ENCODE measurements at places on chromosomes 6 and 20.

GRCh38 chr6:90415178-90415577 lies 118.5 kb upstream of the BACH2 start:
- no peak for DNase-seq

GRCh38 chr6:33081098-33081824 lies 5.5 kb downstream of the HLA-DPB1 start:
- no peak for DNase-seq

DNA sequence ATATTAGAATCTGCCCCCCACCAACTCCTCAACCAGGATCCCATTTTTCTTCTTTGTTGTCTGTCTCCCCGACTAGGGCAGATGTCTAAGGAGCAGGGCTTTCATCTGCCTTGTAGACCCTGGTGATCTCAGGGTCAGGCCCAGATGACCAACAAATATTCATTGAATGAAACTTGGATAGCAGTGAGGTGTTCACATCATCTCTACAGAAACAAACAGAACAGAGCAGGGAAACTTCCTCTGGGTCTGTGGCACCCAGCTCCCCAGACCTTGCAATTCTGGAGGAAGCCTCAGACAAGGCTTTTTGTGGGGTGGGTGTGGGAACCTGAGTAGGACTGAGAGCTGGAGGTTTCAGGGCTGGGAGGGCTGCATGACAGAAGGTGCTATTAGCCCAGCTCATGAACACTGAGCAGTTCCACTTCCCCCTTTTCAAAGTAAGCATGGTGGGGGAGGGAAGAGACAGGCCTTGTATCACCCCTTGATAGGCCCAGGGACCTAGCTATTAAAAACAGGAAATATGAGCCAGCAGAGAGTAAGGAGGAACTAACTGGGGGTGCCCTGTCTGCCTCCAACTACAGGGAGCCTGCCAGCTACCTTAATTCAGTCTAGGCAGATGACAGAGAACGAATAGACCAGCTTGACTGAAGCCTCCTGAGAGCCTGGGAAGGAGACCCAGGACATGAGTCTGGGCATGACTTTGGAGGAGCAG lies 37.3 kb upstream of the TOP1 start:
- DNase-seq = no peak

DNA sequence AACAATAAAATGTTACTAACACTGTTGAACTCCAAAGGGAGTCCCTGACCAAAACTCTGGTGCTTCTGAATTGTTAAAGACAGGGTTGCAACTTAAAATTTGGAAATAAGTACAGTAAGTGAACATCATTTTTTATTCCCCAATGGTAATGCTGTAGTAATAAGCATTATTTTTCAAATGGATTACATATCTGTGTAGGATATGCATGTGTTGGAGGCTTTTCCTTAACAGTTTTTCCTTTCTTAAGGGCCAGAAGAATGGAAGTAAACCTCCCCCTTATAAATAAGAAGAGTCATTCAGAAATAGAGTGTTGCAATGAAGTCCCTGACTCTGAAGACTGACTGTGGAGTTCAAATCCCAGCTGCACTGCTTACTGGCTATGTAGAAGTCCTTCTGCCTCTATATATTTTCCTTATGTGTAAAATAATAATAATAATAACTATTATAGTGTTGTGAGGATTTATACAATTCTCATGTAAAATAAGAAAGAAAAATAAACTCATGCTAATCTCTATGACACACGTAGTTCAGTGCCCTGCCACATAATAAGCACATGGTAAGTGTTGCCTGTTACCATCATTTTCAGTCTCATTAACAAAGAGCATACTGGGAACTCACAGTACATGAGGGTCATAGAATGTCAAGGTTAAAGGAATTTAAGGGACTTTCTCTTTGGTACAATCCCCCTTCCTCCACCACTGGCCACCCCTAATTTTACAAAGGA lies 129.8 kb upstream of the SMLR1 start:
- DNase-seq = no peak

GRCh38 chr20:49656304-49656703 lies 57.4 kb downstream of the B4GALT5 start:
- DNase-seq = peak; percentile 90

- peak; percentile 7 for DNase-seq
Observed at GRCh38 chr6:154805288-154805911, 72.2 kb downstream of the SCAF8 start.

GRCh38 chr20:61803416-61803914 lies 262.2 kb downstream of the TAF4 start:
- DNase-seq = no peak

GRCh38 chr20:51036226-51036625 lies 13.3 kb upstream of the KCNG1 start:
- DNase-seq = no peak

DNA sequence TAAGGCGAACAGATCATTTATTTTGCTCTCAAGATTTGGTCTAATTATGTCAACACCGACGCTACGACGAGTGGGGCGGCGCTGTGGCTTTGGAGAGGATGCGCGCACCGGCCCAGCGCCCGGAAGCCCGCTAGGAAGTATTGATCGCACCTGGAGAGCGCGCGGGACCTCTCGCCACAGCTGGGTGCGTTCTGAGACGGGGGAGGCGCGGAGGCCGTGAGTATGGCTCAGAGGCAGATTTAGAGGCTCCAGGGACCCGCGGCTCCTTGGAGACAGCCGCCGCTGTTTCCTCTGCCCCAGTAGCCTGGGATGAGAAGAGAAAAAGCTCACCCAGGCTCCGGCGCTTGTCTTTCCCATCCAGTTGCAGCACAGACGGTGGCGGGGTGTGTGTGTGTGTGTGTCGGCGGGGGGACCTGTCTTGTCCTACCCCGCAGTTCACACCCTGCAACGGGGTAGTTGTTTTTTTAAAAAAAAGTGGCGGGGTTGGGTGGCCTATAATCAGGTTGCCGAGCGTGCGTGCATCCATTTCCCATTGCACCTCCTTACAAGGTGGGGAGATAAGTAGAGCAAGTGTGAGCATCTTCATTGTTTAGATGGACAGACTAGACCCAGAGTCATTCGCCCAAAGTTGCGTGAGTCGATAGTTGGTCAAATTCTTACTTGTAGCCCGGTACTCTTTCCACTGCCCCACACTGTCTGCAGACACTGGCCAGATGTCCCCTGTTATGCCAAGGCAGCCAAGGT lies 11.2 kb downstream of the TFAP2D start:
- DNase-seq = no peak

DNA sequence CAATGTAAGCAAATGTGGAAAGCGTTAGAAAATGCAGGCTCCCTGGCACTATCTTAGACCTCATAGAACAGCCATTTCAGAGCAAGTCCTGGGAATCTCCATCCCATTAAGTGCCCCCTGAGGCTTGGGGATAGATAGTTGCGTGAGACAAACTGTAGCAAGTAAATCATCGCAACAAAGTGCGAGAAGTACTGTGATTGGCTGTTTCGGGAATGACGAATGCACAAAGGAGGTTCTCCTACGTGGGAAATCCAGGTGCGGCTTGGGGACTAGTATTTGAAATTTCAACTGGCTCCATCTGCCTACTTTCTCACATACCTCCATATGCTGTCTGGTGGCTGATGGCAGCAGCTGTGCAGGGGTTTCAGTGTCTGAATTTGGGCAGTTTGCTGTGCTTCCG lies 84.5 kb downstream of the PLEKHG1 start:
- DNase-seq = no peak

DNA sequence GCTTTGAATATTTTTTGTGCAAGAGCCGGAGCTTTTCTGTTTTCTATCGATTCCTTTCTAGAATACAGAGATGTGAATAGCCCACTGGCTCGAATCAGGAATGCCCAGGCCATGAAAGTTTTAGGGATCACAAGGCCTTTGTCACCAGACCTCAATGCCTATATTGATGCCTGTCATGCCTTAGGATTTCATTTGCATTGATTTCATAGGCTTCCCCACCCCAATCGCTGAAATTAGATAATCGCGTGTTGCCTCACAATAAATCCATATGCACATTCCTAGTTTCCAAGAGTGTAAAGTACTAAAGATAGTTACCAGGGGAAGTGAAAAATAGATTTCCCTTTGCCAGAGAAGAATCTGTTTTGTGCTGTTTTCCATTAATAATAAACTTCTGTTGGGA lies 150.8 kb downstream of the SASH1 start:
- no peak for DNase-seq

DNA sequence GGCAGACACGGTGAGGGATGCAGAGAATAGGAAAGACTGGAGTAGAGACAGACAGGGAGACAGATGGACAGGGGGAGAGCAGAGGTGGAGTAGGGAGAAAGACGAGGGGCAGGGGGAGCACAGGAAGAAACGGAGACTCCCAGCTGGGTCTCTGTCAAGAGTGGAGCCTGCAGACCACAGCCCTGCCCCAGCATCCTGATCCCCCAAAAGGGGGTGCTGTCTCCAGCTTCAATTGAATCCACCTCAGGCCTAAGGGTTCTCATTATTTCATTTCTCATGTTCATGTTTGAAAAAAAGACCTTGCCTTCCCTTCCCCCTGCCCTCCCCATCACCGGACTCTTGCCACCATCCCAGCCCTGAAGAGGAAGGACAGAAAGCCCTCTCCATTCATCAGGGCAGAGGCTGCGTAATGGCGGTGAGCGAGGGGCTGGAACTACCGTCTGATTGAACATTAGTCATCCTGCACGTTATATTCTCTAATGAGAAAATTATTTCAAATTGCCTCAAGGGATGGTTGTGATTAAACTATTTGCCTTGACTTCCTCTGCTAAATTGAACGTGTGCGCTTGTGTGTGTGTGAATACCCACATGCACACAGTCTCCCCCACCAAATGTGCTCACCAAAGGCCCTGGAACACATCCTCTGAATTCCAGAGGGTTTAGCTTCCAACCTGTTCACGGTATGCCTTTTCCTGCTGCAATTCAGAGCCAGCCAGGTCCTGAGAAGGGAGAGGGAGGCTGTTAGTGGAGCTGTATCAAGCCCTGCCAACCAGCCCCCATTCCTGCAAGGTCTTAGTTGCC lies 98.3 kb downstream of the CDC5L start:
- DNase-seq = no peak

DNA sequence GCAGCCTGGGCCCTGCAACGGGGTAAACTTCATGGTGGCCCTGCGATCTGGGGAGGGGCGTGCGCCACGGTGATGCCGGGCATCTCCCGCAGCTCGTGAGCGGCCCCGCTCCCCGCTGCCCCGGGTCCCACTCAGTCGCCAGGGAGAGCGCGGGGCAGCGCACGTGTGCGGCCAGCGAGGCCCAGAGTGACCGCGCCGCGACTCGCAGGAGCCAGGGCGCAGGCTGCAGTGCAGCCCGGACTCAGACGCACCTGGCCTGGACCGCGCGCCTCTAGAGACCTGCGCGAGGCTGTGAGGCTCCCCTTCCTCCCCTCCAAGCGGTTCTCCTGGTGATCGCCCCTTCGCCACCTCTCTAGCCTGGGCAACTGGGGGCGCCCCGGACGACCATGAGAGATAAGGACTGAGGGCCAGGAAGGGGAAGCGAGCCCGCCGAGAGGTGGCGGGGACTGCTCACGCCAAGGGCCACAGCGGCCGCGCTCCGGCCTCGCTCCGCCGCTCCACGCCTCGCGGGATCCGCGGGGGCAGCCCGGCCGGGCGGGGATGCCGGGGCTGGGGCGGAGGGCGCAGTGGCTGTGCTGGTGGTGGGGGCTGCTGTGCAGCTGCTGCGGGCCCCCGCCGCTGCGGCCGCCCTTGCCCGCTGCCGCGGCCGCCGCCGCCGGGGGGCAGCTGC lies 652 bp downstream of the BMP6 start:
- no peak for DNase-seq

GRCh38 chr20:53187392-53188068 lies 215.4 kb downstream of the TSHZ2 start:
- no peak for DNase-seq

GRCh38 chr20:35013421-35014411 lies 58.0 kb downstream of the MYH7B start:
- no peak for DNase-seq

- DNase-seq = no peak
Observed at GRCh38 chr6:166203003-166203640, 35.5 kb upstream of the TBXT start.

Measured in NCI-H2029 (cell line).